ENCODE measurements at places on chromosomes 3 and 15. TPM values are rescaled to one million over a fixed set of nuclear protein-coding genes. Genes with fewer than 3 reads are reported as not detected.

DNA sequence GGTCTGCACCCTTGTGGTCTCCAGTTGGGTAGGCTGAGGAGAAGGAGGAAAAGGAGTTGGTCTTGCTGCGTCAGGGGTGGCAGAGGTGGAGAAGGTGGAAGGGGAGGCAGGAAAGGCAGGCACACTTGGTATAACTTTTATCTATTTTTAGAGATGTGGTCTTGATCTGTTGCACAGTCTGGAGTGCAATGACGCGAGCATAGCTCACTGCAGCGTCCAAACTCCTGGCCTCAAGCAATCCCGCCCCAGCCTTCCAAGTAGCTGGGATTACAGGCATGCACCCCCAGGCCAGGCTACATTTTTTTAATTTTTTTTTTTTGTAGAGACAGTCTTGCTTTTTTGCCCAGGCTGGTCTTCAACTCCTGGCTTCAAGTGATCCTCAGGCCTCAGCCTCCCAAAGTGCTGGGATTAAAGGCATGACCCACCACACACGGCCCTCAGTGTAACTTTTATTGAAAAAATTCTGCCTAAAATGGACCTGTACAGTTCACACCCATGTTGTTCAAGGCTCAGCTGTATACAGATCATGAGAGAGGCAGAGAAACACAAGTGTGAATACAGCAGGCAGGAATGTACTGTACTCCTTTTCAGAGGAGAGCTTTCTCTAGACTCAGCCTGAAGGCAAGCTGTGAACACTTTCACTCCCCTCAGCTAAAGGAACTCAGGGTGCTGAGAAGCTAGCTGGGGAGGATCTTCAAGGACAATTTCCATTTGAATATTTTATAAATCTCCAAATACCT is 2.1 kb upstream of the RHOV start:
- H3K27ac ChIP-seq, result no peak overlapping the region
- H3K4me1 ChIP-seq, result peaks cover 26% of the 10 kb centered on the region
- no peak overlapping the region for H3K4me3 ChIP-seq
- H3K36me3 ChIP-seq, result no peaks in the 10 kb centered on the region
- H3K27me3 ChIP-seq, result peaks cover 27% of the 10 kb centered on the region

DNA sequence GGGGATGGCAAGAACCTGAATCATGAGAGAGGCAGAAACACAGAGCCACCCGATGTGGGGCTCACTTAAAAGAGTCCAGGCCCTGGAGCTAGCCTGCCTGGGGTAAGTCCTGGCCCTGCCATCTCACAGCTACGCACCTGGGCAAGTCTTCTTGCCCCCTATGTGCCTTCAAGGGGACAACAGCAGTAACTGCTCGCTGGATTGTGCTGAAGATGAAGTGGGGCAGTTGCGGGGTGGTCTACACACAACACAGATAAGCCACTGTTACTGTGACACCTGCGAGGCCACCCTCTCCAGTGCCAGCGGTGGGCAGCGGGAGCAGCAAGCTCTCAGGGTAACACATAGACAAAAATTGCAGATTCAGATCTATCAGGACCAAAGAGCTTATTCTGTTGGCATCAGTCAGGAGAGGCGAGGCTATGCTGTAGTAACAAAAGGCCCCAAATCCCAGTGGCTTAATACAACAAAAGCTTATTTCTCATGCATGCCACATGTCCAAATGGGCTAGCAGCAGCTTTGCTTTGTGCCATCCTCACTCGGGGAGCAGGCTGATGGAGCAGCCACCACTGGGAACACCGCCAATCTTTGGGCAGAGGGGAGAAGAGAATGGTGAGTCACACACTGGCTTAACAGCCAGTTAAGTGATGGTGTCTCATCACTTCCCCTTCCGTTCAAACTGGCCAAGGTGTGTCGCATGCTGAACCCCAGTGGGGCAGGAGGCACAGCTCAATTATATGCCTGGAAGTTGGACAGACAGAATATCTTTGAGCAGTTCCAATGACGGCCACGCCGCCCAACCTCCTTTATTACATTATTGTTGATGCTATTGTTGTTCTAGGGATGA is 78.3 kb downstream of the WNT7A start:
- peaks cover 3% of the 10 kb centered on the region for H3K27me3 ChIP-seq
- no peaks in the 10 kb centered on the region for H3K4me1 ChIP-seq
- no peaks in the 10 kb centered on the region for H3K36me3 ChIP-seq
- DNase-seq, result no peak
- H3K4me3 ChIP-seq, result no peak overlapping the region

Gene RTP1
- not detected for total RNA-seq

GRCh38 chr15:53354874-53355273 is 404.6 kb downstream of the WDR72 start:
- H3K4me3 ChIP-seq, result no peak overlapping the region
- DNase-seq, result no peak
- no peaks in the 10 kb centered on the region for H3K36me3 ChIP-seq
- H3K4me1 ChIP-seq, result no peaks in the 10 kb centered on the region

- no peaks in the 10 kb centered on the region for H3K36me3 ChIP-seq
- no peaks in the 10 kb centered on the region for H3K27me3 ChIP-seq
- H3K4me3 ChIP-seq, result no peak overlapping the region
- no peak overlapping the region for H3K27ac ChIP-seq
- DNase-seq, result no peak
- no peaks in the 10 kb centered on the region for H3K4me1 ChIP-seq
Observed at GRCh38 chr3:34077417-34078195, 279.2 kb downstream of the PDCD6IP start.

- H3K27ac ChIP-seq, result peak within 1 kb of the TSS; percentile 96
- H3K4me3 ChIP-seq, result peak within 1 kb of the TSS; percentile 99
- peak; percentile 98 for DNase-seq
- H3K27me3 ChIP-seq, result no peaks in the 10 kb centered on the region
- peaks cover 11% of the 10 kb centered on the region for H3K36me3 ChIP-seq
Observed at GRCh38 chr3:119498186-119499011, at the start of gene TIMMDC1. TSS of gene TIMMDC1 (plus strand) at chr3:119498547. CDS start at chr3:119498734, 187 bp downstream.

Gene VPS8
- total RNA-seq, result 61.2 TPM

DNA sequence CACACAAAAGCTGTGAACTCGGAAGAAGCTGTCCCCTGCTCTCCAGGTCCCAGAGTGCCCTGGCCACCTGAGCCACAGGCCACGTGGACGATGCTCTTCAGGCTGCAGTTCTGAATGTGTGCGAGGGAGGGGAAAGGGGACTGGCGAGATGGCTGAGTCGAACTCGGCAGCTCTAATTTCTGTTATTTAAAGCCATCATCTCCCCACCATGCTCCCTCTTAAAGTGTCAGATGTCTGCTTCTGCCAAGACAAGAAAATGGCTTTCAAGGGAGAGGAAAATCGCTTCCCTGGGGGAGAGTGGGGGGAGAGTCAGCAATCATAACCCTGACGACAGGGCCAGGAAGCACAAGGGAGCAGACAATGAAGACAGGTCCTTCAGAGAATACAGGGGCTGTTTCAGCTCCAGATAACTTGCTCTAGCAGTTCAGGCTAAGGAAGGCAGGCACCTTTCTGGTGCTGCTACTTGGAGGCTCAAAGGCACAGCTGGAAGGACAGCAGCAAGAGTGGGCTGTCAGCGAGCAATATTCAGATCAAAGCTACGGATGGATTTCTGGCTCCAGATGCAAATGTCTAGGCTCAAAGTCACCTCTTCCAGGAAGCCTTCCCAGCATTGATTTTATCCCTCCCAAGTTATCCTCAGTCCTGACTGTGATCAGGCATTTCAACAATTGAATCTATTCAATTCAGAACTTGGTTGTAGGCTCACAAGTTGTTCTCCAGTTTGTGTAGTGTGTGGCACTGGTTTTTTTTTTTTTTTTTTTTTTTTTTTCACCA is 15.5 kb upstream of the CCDC33 start:
- H3K4me3 ChIP-seq, result no peak overlapping the region
- no peak overlapping the region for H3K27ac ChIP-seq
- H3K36me3 ChIP-seq, result no peaks in the 10 kb centered on the region

Gene MST1
- total RNA-seq, result 12.4 TPM

DNA sequence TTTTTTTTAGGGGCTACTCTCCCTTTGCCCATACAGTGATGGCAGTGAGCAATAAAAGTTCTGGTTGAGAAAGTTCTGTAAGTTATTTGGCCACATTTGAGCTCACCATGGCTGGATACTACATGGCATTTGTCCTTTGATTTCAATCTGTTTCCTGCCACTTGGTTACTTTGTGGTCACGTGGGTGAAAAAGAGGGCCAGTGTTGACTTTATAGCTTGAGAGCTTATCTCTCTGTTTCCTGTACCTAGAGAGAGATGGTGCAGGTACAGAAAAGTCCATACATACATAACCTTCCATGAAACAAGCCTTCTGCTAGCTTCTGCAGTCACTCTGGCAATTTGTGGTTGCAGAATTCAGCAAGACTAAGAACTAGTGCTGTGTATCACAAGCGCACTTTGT is 23.4 kb upstream of the MECOM start:
- no peaks in the 10 kb centered on the region for H3K36me3 ChIP-seq
- no peak overlapping the region for H3K4me3 ChIP-seq
- H3K27me3 ChIP-seq, result peaks cover 10% of the 10 kb centered on the region
- H3K27ac ChIP-seq, result no peak overlapping the region
- DNase-seq, result no peak

- peaks cover 80% of the 10 kb centered on the region for H3K27me3 ChIP-seq
- H3K4me3 ChIP-seq, result no peak overlapping the region
- H3K4me1 ChIP-seq, result no peaks in the 10 kb centered on the region
- H3K27ac ChIP-seq, result no peak overlapping the region
Observed at GRCh38 chr3:186097663-186098451, 11.0 kb downstream of the ETV5 start.

GRCh38 chr3:102398176-102398575 is 36.6 kb upstream of the ZPLD1 start:
- DNase-seq, result no peak
- H3K36me3 ChIP-seq, result no peaks in the 10 kb centered on the region
- H3K27me3 ChIP-seq, result peaks cover 14% of the 10 kb centered on the region
- no peak overlapping the region for H3K4me3 ChIP-seq
- no peaks in the 10 kb centered on the region for H3K4me1 ChIP-seq

Gene BFSP2
- total RNA-seq, result 1.0 TPM

Gene SLC9A9
- total RNA-seq, result 18.5 TPM

GRCh38 chr3:187875863-187876262 is 130.6 kb upstream of the BCL6 start:
- peaks cover 3% of the 10 kb centered on the region for H3K27me3 ChIP-seq
- DNase-seq, result no peak
- H3K4me1 ChIP-seq, result peaks cover 5% of the 10 kb centered on the region
- H3K4me3 ChIP-seq, result no peak overlapping the region
- no peak overlapping the region for H3K27ac ChIP-seq

GRCh38 chr3:38232701-38233100 is 32.9 kb upstream of the SLC22A13 start:
- H3K27me3 ChIP-seq, result no peaks in the 10 kb centered on the region
- H3K4me1 ChIP-seq, result peaks cover 3% of the 10 kb centered on the region
- no peak overlapping the region for H3K4me3 ChIP-seq
- DNase-seq, result no peak
- peaks cover 82% of the 10 kb centered on the region for H3K36me3 ChIP-seq

DNA sequence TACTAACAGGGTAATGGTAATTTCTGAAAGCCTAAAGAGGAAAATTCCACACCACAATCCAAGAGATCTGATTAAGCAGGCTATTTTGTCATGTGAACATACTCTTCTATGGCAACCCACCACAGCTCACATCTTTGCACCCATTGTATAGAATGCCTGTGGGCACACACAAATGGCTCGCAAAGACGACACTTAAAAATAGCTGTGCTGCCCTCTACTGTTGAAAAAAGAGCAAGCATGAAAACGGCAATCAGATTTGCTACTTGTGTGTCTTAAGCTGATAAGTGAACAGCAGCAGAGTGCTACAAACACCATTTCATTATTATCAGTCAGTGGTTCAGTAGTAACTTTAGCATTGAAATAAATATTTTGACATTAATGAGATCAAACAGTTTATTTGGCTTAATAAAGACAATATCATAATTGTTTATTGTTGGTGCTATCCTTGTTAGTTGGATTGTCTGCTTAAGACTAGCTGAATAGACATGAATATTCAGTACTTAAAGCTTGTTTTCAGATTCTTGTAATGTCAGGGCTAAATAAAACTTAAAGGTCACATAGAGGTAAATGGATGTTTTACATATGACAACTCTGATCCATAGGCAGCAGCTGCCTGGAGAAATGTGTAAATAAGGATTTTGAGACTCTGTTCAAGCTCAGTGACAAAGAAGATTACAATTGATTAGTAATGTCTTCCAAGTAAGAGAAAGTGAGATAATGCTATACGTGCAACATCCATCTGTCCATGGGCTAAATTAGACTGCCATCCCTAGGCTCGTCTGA is 199.1 kb downstream of the LRRN1 start:
- H3K4me1 ChIP-seq, result no peaks in the 10 kb centered on the region
- H3K4me3 ChIP-seq, result no peak overlapping the region
- no peak overlapping the region for H3K27ac ChIP-seq
- H3K27me3 ChIP-seq, result peaks cover 3% of the 10 kb centered on the region
- H3K36me3 ChIP-seq, result no peaks in the 10 kb centered on the region

GRCh38 chr3:5086708-5087107 is 35.4 kb upstream of the ARL8B start:
- H3K4me1 ChIP-seq, result no peaks in the 10 kb centered on the region
- peaks cover 7% of the 10 kb centered on the region for H3K27me3 ChIP-seq
- H3K36me3 ChIP-seq, result no peaks in the 10 kb centered on the region
- DNase-seq, result no peak
- H3K27ac ChIP-seq, result no peak overlapping the region

Gene WNT5A
- total RNA-seq, result not detected

GRCh38 chr3:177335728-177336127 is 138.4 kb upstream of the TBL1XR1 start:
- H3K27me3 ChIP-seq, result no peaks in the 10 kb centered on the region
- no peaks in the 10 kb centered on the region for H3K36me3 ChIP-seq
- DNase-seq, result no peak
- no peak overlapping the region for H3K4me3 ChIP-seq
- H3K27ac ChIP-seq, result no peak overlapping the region

Gene MST1R
- 2.6 TPM for total RNA-seq

DNA sequence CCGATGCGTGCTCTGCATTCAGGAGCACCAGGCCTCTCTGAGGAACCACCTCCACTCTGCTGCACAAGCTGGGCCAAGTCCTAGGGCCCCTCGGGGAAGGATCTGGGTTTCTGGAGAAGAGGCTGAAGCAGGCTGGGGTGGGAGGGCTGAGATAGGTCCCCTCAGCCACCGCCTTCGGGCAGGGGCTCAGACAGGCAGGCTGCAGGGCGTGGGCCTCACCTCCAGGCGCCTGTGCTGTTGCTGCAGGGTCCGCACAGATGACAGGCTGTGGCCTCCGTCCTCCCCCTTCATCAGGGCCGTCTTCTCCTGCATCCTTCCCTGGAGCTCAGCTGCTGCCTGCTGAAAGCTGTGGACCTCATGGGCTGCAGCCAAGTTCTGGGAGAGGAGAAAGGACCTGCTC is 15.2 kb downstream of the PLA2G4B start:
- H3K4me3 ChIP-seq, result no peak overlapping the region
- no peak overlapping the region for H3K27ac ChIP-seq
- no peak for DNase-seq
- H3K4me1 ChIP-seq, result no peaks in the 10 kb centered on the region

- no peak overlapping the region for H3K4me3 ChIP-seq
- DNase-seq, result no peak
- H3K4me1 ChIP-seq, result peaks cover 80% of the 10 kb centered on the region
- peak overlapping the region; percentile 52 for H3K27ac ChIP-seq
Observed at GRCh38 chr3:33000691-33001385, 49.4 kb downstream of the CCR4 start.

- peaks cover 35% of the 10 kb centered on the region for H3K36me3 ChIP-seq
- no peaks in the 10 kb centered on the region for H3K27me3 ChIP-seq
- peak overlapping the region; percentile 98 for H3K27ac ChIP-seq
- peaks cover 37% of the 10 kb centered on the region for H3K4me1 ChIP-seq
- H3K4me3 ChIP-seq, result peak overlapping the region; percentile 94
Observed at GRCh38 chr3:58307639-58308215, 1.4 kb downstream of the HTD2 start.

GRCh38 chr3:156373095-156373494 is 181.8 kb downstream of the SSR3 start:
- no peak overlapping the region for H3K27ac ChIP-seq
- no peaks in the 10 kb centered on the region for H3K36me3 ChIP-seq
- no peak overlapping the region for H3K4me3 ChIP-seq
- no peak for DNase-seq

Measured in activated CD4-positive, alpha-beta memory T cell treated with anti-CD3 and anti-CD28 coated beads, Interleukin-2, amount 10 ng/mL, durations not matched to agents 7 days and 5 days (primary cell).